Activated T-cell treated with anti-CD3 and anti-CD28 coated beads, Interleukin-2, amount 50 U/mL, for 24 hours (primary cell): ENCODE measurements at places on chromosomes 5 and 9.

GRCh38 chr5:54902791-54903473, 82.5 kb downstream of the ESM1 start:
- DNase-seq, result peak; percentile 55

DNA sequence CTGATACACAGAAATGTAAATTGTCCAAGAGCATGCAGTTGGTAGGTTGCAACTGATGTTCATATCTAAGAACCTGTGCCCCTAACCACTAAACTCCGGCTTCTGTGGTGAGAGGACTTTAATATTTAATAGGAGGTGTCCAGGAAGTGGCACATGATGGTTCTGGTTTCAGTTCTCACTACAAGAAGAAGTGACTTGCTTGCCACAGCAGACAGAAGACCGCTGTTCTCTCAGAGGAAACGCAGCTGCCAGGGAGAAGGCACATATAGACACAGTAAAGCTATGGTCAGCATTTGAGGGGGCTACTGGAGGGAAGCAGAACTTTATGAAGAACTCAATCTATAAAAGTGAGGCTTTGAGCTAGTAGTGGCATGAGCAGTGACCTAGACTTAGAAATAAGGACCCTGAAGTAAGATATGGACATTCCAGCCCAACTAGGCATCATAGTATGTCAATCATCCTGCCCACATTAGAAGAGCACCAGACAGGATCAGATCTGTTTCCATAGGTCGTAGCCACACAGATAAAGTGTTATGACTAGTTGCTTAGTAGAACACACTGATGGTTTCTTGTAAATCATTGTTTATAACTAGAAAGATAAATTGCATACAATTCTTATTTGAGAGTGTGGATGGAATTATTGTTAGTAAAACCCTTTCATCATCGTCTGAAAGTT, 36.4 kb upstream of the DAB2 start:
- DNase-seq, result no peak

DNA sequence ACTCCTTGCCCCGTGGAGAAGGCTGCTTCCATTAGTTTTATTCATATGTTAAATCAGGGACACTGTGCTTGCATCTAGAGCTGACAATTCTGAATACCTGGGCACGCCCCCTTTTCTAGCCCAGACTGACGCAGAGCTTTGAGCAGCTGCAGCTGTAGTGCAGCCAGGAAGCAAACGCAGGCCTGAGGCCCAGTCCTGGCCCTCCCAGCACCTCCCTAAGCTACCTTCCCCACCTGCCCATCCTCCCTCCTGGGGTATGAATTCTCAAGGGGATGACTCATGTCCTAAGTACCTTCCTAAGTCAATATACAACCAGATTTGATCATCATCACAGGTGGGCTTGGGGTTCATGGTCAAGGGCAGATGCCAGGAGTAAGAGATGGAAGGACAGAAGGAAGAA, 3.5 kb downstream of the PHF19 start:
- DNase-seq, result no peak

GRCh38 chr9:6354072-6354686, 26.0 kb downstream of the TPD52L3 start:
- DNase-seq, result peak; percentile 36

DNA sequence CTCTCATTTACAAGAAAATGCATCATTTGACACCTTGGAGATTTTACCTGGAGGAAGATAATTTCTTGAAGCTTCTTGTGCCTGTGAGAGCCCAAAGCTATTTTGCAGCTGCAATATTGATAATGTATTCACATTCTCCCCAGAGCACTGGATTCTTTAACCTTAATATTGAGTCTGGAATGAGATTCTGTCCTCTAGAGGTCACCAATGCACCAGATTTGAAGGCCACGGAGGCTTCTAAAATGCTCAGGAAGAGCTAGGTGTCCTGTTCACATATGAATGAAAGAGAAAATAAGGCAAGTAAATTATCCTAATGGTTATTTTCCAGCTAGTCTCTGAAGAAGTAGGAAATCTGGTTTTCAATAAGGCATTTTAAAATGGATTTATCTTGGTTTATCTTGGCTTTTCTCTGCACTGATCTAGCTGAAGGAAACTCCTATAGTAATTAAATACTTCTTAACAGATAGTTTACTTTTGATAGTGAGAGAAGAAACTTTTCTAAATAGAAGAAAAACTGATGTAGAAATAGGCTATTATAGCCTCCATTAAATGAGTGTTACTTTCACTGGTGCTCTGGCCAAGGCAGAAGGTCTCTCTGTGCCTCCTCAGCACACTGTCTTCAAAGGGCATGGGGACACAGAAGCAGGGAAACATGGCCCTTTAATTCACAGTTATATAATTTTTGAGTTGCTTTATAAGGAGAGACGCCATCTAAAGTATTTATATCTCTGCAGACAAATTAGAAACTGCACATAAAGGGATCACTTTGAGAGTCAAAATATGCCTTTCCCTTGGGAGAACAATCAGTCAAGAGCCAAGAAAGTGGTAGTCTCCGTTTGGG, 297.0 kb upstream of the ACTBL2 start:
- no peak for DNase-seq

- DNase-seq, result no peak
Observed at GRCh38 chr5:113760486-113760885, 247.0 kb downstream of the YTHDC2 start.
